ENCODE measurements at places on chromosomes 3 and 15. TPM values are rescaled to one million over a fixed set of nuclear protein-coding genes. Genes with fewer than 3 reads are reported as not detected.

The ATP8B4 gene
- total RNA-seq, result 55.7 TPM

The DPPA2 gene
- 2.1 TPM for total RNA-seq

The ZPLD1 gene
- 0.28 TPM for total RNA-seq

The UQCRC1 gene
- 251 TPM for total RNA-seq

The GOLGA8S gene
- 1.5 TPM for total RNA-seq

The CERS3 gene
- total RNA-seq, result 0.73 TPM

GRCh38 chr3:137347817-137348368, 390.1 kb downstream of the IL20RB start:
- DNase-seq, result no peak
- H3K27ac ChIP-seq, result no peak overlapping the region
- H3K27me3 ChIP-seq, result no peaks in the 10 kb centered on the region
- no peaks in the 10 kb centered on the region for H3K36me3 ChIP-seq
- H3K4me3 ChIP-seq, result no peak overlapping the region

GRCh38 chr15:51924156-51925068, 47.2 kb downstream of the LEO1 start:
- no peak overlapping the region for H3K4me3 ChIP-seq
- no peak overlapping the region for H3K27ac ChIP-seq
- H3K4me1 ChIP-seq, result no peaks in the 10 kb centered on the region
- no peaks in the 10 kb centered on the region for H3K27me3 ChIP-seq
- no peaks in the 10 kb centered on the region for H3K36me3 ChIP-seq

DNA sequence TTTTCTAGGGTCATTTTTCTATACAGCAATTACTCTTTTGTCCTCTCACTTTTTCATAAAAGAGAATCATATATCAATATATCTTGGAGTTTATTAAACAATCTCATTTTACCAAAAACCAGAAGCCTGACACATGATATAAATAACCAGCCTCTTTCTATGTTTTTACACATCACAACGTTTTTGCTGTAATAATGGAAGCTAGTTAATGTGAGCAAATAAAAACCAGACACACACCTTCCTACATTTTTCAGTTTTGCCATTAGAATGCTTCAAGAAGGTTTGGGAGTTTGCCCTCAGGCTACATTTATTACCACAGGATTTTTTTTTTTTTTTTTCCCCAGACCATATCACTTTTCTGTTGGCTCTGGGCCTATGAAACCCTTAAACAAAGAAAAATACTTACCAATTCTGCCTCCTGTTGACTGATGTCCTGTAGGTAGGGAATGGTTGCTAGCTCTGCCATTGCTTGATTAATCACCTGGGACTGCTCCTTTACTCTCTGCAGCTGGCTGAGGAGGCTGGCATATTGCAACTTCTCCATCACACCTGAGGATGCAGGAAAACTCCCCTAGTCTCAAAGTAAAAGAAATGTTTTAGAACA, 165.5 kb downstream of the ECT2 start:
- DNase-seq, result no peak

GRCh38 chr3:6351752-6352151, 509.2 kb upstream of the GRM7 start:
- H3K27ac ChIP-seq, result no peak overlapping the region
- no peak overlapping the region for H3K4me3 ChIP-seq
- DNase-seq, result no peak
- no peaks in the 10 kb centered on the region for H3K36me3 ChIP-seq
- no peaks in the 10 kb centered on the region for H3K4me1 ChIP-seq

DNA sequence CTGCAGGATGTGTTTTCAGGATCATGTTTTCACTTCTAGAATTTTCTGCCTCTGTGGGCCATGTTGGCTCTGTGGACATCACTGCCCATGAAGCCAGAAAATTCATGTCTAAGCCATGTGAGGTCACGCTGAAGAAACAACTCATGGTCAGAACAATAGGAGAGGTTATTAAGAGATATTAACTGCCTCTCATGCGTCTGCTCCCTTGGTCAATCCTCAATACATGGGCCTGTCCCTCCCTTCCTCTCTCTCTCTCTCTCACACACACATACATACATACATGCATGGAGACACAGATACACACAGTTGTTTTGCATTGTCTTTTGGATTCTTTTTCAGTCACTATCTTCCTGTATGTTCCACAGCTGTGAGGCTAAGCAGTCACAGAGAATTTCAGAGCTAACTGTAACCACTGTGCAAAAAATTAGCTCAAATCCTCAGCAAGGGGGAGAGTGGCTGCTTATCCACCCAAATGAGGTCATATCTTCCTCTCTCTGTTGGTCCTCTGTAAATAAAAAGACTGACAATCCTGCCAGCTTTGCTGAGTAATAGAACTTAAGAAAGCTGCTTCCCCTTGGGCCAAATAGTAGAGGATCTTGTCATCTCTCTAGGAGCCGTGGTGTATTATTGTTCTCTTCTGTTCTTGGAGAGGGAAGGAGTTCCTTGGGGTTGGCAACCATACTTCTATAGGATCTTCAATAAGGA, 45.6 kb downstream of the LRTM1 start:
- no peaks in the 10 kb centered on the region for H3K27me3 ChIP-seq
- no peak for DNase-seq
- no peak overlapping the region for H3K27ac ChIP-seq
- H3K4me3 ChIP-seq, result no peak overlapping the region

DNA sequence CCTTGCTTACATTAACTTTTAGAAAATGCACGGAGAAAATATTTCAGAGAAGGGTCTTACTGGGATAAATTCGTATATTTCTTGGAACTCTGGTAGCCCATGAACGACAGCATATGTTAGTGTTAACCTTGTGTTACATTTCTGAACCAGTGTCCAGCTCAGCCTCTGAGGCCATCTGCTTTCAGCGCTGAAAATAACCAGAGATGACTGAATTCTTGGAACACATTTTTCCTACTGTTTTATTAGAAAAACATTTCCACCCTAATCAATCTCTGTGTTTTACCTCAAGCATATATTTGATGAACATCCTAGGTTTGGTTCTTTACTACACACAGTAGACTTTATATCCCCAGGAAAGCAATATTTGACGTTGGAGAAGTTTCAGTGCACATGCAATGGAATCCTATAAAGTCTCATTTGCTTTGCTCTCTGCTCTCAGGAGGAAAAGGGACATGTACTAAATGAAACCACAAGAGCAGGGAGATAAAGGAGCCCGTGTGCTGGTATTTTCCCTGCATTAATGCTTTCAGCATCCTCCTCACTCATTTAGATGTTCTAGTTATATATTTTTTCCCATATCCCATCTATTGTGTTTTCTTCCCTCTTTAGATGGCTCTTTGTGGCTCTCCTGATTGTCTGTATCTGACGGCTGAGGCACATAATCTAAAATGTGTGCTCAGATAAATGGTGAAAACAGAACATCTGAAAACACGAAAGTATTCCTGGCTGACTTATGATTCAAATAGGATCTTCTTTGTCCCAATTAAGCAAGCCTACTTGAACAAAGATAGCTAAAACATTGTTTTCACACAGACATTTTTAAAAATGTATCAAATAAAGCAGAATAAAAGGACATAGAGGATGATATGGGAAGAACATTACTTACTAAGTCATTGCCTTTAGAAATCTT, 151.7 kb upstream of the KCNMB2 start:
- no peaks in the 10 kb centered on the region for H3K27me3 ChIP-seq
- H3K4me1 ChIP-seq, result no peaks in the 10 kb centered on the region
- H3K36me3 ChIP-seq, result no peaks in the 10 kb centered on the region
- DNase-seq, result no peak

GRCh38 chr3:137988982-137989381, 21.0 kb upstream of the CLDN18 start:
- H3K4me1 ChIP-seq, result no peaks in the 10 kb centered on the region
- no peak overlapping the region for H3K27ac ChIP-seq
- no peak overlapping the region for H3K4me3 ChIP-seq
- no peaks in the 10 kb centered on the region for H3K36me3 ChIP-seq
- no peaks in the 10 kb centered on the region for H3K27me3 ChIP-seq

DNA sequence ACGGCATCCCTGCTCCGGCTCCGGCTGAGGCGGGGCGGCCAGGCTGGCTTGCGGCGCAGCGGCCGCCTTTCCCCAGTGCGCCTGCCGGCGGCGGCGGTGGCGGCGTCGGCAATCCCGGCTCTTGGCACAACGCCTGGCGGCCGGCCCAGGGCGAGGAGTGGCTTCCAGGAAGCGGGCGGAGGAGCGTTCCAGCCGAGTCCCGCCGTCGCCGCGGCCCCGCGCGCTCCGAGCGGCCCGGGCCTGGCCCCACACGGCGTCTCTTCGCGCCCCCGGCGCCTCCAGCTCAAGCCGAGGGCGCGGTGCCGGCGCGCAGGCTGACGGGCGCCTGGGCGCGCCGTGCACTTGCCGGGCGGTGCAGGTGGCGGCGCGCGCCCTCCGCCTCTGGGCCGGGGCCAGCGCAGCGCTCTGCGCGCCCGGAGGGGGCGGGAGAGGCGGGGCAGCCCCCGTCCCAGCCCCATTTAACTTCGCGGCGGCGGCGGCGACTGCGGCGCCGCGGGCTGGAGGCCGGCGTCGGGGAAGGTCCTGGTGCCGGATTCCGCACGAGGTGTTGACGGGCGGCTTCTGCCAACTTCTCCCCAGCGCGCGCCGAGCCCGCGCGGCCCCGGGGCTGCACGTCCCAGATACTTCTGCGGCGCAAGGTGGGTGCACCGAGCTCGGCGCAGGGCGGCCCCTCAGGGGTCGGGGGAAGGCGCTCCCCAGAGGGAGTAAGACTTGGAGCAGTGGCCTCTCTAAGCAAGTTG, at the start of gene ADAMTSL3:
ADAMTSL3 (plus strand) TSS at position 485 of the 740 bp plus-strand sequence. CDS start 1,639 bp downstream, outside the sequence.
- DNase-seq, result peak; percentile 76
- no peaks in the 10 kb centered on the region for H3K4me1 ChIP-seq
- H3K36me3 ChIP-seq, result no peaks in the 10 kb centered on the region
- no peaks in the 10 kb centered on the region for H3K27me3 ChIP-seq
- H3K4me3 ChIP-seq, result peak within 1 kb of the TSS; percentile 28
- peak within 1 kb of the TSS; percentile 33 for H3K27ac ChIP-seq

DNA sequence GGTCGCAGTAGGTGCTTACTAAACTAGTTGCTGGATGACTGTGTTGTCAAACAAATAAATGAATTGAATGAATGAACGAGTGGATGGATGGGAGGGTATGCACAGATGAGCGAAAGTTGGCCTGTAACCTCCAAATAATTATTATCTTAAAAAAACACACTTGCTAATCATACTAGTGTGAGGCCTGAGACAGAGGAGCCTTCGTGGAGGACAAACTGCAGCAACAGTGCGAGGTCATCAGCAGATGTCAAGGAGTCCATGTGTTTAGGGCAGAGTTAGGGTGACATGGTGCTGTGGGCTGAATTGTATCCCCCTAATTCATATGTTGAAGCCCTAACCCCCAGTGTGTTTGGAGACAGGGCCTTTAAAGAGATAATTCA, 24.4 kb downstream of the CORO2B start:
- H3K27ac ChIP-seq, result no peak overlapping the region
- H3K4me3 ChIP-seq, result no peak overlapping the region
- no peak for DNase-seq
- no peaks in the 10 kb centered on the region for H3K36me3 ChIP-seq
- no peaks in the 10 kb centered on the region for H3K27me3 ChIP-seq

GRCh38 chr3:82736696-82737277, 975.3 kb upstream of the GBE1 start:
- no peaks in the 10 kb centered on the region for H3K27me3 ChIP-seq
- no peak overlapping the region for H3K4me3 ChIP-seq
- H3K36me3 ChIP-seq, result no peaks in the 10 kb centered on the region
- no peak for DNase-seq
- no peak overlapping the region for H3K27ac ChIP-seq

GRCh38 chr15:34275154-34275553, 50.3 kb downstream of the EMC4 start:
- no peak overlapping the region for H3K4me3 ChIP-seq
- no peak overlapping the region for H3K27ac ChIP-seq
- no peaks in the 10 kb centered on the region for H3K4me1 ChIP-seq
- H3K27me3 ChIP-seq, result no peaks in the 10 kb centered on the region
- H3K36me3 ChIP-seq, result no peaks in the 10 kb centered on the region

DNA sequence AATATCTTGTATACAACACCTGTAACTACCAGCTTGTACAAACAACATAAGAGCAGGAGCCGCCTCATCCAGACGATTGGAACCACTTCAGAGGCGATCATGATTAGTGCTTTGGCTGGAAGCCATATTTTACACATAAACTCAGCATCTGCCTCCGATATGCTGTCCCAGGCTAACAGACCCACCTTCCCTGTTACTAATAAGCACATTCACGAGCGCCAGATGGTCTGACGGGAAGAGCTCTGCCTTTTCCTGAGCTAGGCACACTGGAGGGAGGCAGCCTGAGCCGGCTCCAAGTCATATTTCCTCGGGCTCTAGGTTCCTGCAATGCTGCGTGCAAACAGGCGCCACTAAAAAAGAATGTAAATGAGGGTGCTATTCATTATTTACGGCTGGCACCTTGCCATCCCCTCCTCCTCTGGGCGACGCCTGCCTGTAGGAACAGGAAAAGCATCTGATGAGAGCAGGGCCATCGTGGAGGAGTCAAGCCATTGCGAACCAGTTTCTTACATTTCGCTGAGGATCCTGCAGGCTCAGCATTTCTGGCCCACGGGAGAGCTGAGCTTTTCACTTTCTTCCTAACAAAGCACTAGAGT, 98.2 kb downstream of the ANXA2 start:
- no peak overlapping the region for H3K27ac ChIP-seq
- peak; percentile 49 for DNase-seq
- H3K27me3 ChIP-seq, result no peaks in the 10 kb centered on the region
- no peak overlapping the region for H3K4me3 ChIP-seq
- no peaks in the 10 kb centered on the region for H3K36me3 ChIP-seq

- H3K4me1 ChIP-seq, result no peaks in the 10 kb centered on the region
- H3K4me3 ChIP-seq, result no peak overlapping the region
- DNase-seq, result no peak
- H3K27me3 ChIP-seq, result no peaks in the 10 kb centered on the region
These were observed 20.3 kb upstream of the EPB42 start for GRCh38 chr15:43241100-43241499.

- no peak overlapping the region for H3K27ac ChIP-seq
- H3K4me3 ChIP-seq, result no peak overlapping the region
- no peaks in the 10 kb centered on the region for H3K4me1 ChIP-seq
- H3K36me3 ChIP-seq, result no peaks in the 10 kb centered on the region
- DNase-seq, result no peak
- no peaks in the 10 kb centered on the region for H3K27me3 ChIP-seq
These were observed 94.7 kb upstream of the RBMS3 start for GRCh38 chr3:29186131-29186599.

DNA sequence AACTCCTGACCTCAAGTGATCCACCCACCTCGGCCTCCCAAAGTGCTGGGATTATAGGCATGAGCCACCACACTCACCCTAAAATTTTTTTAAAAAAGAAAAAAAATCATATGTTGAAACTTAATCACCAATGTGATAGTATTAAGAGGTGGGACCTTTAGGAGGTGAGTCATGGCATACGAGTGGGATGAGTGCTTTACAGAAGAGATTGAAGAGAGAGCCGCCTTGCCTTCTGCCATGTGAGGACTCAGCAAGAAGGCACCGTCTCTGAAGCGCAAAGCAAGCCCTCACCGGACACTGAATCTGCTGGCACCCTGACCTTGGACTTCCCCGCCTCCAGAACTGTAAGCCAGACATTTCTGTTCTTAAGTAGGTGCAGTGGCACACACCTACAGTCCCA, 5.5 kb downstream of the ARPIN start:
- peaks cover 8% of the 10 kb centered on the region for H3K36me3 ChIP-seq
- H3K27ac ChIP-seq, result no peak overlapping the region
- no peaks in the 10 kb centered on the region for H3K27me3 ChIP-seq
- no peaks in the 10 kb centered on the region for H3K4me1 ChIP-seq
- DNase-seq, result no peak
